ENCODE measurements at places on chromosomes 5 and 9.
A peak's percentile ranks its signal among the peaks of the same experiment; 100 is the strongest.

- no peak for DNase-seq
These were observed 97.7 kb downstream of the AK8 start for GRCh38 chr9:132780230-132781007.

- no peak for DNase-seq
These were observed 347.4 kb downstream of the SH3GL2 start for GRCh38 chr9:17926246-17926645.

- no peak for DNase-seq
These were observed 83.2 kb downstream of the CDH9 start for GRCh38 chr5:26955161-26955560.

DNA sequence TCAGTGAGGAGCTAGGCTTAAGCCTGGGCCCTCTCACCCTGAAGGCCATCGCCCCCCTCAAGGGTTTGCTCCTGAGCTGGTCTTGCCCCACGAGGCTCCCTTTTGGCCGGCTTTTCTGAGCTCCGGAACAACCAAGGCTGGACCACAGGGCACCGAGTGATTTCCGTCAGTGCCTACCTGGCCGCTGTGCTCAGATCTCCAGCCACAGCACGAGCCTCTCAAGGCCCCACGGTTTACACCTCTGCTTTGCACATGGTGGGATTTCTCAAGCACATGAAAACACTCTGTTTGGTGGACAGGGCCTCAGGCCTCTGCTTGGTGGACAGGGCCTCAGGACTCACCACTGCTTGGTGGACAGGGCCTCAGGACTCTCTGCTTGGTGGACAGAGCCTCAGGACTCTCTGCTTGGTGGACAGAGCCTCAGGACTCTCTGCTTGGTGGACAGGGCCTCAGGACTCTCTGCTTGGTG lies 15.8 kb downstream of the CLPTM1L start:
- no peak for DNase-seq

DNA sequence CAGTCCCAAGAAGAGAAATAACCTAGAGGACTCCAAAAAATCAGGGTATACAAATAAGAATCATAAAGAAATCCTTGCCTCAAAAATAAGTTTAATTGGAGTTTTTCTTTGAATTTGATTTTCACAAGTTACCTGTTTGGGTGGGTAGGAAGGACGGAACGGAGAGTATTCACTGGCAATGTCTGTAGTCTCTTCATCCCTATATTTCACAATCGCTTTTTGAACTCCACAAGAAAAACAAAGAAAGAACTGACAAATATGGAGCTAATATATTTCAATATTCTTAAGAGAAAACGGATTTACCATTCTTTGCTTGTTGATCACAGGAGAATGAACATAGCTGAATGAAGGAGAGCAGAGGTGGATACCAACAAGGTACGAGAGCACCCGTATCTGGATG lies 30.1 kb downstream of the MTMR12 start:
- DNase-seq, result no peak

DNA sequence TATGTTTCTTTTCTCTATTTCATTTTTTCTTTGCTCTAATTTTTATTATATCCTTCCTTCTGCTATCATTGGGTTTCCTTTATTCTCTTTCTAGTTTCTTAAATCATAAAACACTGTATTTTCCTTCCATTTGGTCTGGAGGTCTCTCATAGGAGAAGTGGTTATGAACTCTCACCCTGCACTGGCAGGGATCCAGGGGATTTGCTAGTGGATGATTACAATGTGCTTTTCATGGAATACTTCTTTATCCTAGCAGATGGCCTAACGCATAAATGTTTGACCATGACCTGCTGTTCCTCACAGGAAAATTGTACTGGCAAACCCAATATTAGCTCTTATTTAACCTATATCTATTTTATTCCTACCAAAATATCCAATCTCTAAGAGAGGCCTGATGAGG lies 31.5 kb upstream of the SGCD start:
- DNase-seq, result no peak

GRCh38 chr5:19904766-19905165 lies 83.2 kb downstream of the CDH18 start:
- DNase-seq, result no peak

- no peak for DNase-seq
These were observed 56.4 kb downstream of the PFDN1 start for GRCh38 chr5:140246378-140247122.

DNA sequence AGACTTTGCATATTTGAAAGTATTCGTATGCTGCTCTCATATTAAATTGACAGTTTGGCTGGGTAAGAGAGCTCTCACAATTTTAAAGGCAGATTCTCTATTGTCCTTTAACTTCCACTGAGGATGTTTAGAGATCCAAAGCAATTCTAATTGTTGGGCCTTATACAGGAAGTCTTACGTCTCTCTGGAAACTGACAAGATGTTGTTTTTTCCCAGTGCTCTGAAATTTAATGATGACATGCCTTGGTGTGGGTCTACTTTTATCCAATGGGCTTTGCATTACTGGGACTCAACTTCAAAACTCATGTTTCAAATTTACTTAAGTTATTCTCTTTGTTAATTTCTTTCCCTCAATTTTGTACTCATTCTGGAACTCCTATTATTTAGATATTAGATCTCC lies 191.5 kb downstream of the SNX18 start:
- no peak for DNase-seq

DNA sequence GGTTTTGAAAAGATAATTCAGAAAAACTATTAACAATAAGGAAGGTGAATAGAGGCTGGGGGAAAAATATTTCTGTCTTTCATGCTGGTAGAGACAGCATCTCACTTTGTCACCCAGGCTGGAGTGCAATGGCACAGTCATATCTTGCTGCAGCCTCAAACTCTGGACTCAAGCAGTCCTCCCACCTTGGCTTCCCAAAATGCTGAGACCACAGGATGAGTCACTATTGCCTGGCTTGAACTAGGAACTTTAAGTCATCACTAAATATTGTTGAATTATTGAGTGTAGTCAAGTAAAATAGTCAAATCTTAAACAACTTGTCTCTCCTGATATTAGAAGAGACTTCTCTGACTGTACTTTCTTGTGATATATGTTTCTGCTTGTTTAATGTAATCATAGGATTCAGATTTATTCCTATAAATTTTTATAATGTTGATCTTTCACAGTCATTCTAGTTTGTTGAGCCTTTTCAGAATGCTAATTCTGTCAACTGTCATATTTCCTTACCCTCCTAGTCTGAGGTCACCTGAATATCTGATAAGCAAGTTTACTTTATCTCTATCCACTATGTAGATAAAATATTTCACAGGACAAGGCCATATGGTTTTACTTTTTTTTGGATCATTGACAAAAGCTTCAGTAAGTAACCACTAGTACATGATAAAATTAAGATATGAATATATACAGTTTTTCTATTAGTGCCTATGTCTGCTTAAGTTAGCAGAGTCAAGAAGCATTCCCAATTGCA lies 1696.5 kb downstream of the MAT2B start:
- DNase-seq, result no peak

- DNase-seq, result peak; percentile 38
These were observed 7.1 kb upstream of the PLK2 start for GRCh38 chr5:58466939-58467338.

- peak; percentile 85 for DNase-seq
These were observed 82.5 kb downstream of the PRRT1B start for GRCh38 chr9:131627648-131628458.

- no peak for DNase-seq
These were observed 14.4 kb upstream of the GDA start for GRCh38 chr9:72134801-72135200.

GRCh38 chr9:79409182-79409823 lies 162.5 kb upstream of the TLE4 start:
- DNase-seq, result no peak

- no peak for DNase-seq
These were observed 6.5 kb downstream of the PPP6C start for GRCh38 chr9:125183054-125183453.

DNA sequence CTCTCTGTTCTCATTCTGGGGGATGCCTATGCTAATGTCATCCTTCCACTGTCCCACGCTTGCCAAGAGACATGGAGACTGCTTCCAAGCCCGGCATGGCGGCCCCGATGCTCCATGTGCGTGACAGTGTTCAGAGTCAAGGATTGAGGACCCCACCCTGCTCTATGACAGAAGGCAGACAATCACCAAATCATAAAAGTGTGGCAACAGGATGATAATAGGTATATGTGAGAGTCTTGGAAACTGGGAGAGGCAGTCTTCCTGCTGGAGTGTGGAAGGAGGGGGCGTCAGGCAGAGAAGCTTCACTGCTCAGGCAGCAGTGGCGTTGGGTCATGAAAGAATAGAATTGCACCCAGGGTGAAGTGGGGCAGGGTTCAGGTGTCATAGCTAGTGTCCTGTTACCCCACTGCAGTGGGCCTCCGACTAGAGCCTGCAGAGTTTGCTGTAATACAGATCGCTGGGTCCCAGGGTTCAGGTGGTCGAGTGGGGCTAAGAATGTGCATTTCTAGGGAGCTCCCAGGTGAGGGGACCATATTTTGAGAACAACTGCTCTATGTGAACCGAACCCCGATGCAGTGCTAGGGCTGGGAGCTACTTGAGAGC lies 12.5 kb upstream of the GADD45G start:
- no peak for DNase-seq

GRCh38 chr5:141050622-141051520 lies at the start of gene PCDHB1:
TSS of gene PCDHB1 (plus strand) at chr5:141051374. CDS start at chr5:141051471, 97 bp downstream.
- DNase-seq, result no peak

- no peak for DNase-seq
These were observed 66.9 kb downstream of the SLC44A1 start for GRCh38 chr9:105311306-105311705.

- no peak for DNase-seq
These were observed 270.2 kb upstream of the MVB12B start for GRCh38 chr9:126056312-126057021.

DNA sequence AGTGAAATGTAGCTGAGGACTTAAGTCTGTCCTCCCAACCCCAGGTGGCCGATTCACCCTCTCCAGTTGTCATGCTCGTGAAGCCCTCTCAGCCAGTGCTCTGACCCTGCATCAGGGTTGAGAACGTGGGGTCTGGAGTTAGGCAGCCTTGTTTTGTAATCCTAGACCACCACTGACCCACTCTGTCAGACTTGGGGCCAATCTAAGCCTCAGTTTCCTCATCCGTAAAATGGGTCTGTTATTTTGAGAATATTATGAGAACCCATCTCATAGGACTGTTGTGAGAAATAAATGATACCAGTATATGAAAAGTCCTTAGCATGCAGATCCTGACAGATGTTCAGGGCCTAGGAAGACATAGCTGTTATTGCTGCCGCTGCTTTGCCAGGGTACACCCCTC lies 37.1 kb downstream of the CYFIP2 start:
- no peak for DNase-seq

- no peak for DNase-seq
These were observed 57.1 kb downstream of the HCN1 start for GRCh38 chr5:45639040-45639439.

- no peak for DNase-seq
These were observed 2.5 kb upstream of the PRDM6 start for GRCh38 chr5:123086376-123087055.

Measured in CD4-positive, CD25-positive, alpha-beta regulatory T cell (primary cell).